Activated CD4-positive, alpha-beta T cell treated with anti-CD3 and anti-CD28 coated beads for 36 hours (primary cell): ENCODE measurements at places on chromosomes 16 and 17. TPM values are rescaled to one million over a fixed set of nuclear protein-coding genes. Genes with fewer than 3 reads are reported as not detected.

DNA sequence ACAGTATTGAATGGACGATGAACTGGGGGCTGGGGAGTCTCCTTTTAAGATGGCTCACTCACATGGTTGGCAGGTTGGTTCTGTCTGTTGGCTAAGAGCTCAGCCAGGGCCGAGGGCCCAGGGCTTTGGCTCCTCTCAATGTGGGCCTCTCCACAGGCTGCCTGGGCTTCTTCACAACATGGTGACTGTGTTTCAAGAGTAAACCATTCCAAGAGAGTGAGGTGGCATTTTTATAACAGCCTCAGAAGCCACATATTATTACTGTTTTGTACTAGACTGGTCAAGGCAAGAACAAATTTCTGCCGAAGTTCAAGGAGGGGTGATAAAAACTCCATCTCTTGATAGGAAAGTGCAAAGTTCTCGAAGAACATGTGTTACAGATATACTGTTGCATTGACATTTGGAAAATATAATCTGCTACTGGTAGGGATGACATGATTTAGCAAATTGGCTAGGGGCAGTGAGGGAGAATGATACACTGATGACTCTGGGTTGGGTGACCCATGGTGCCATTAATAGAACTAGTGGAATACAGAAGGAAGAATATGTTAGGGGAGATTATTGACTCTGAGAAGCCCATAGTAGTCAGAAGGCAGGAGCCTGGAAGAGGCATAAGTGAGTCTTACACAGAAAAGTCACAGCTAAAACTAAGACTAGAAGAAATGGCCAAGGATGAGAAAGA is 13.7 kb downstream of the KRABD2 start:
- H3K27ac ChIP-seq = no peak overlapping the region
- no peaks in the 10 kb centered on the region for H3K36me3 ChIP-seq
- no peak overlapping the region for H3K4me3 ChIP-seq
- H3K4me1 ChIP-seq = peaks cover 10% of the 10 kb centered on the region
- H3K27me3 ChIP-seq = no peaks in the 10 kb centered on the region

- H3K27ac ChIP-seq = no peak overlapping the region
- peaks cover 11% of the 10 kb centered on the region for H3K4me1 ChIP-seq
- H3K36me3 ChIP-seq = no peaks in the 10 kb centered on the region
- H3K27me3 ChIP-seq = no peaks in the 10 kb centered on the region
Observed at GRCh38 chr16:2335286-2335895, 5.1 kb downstream of the ABCA3 start.

- peak; percentile 32 for DNase-seq
- H3K4me1 ChIP-seq = peaks cover 88% of the 10 kb centered on the region
- H3K27ac ChIP-seq = peak overlapping the region; percentile 80
- peaks cover 44% of the 10 kb centered on the region for H3K36me3 ChIP-seq
- no peaks in the 10 kb centered on the region for H3K27me3 ChIP-seq
Observed at GRCh38 chr17:47700471-47701449, 6.8 kb downstream of the TBKBP1 start.

The ZMYND15 gene
- 0.09 TPM for total RNA-seq

The CCDC144A gene
- 7.0 TPM for total RNA-seq

The ODAD4 gene
- total RNA-seq = 1.1 TPM
